ENCODE measurements at places on chromosomes 7 and 10.

GRCh38 chr7:50349963-50350944, 45.7 kb downstream of the IKZF1 start:
- no peak for DNase-seq

- DNase-seq, result no peak
Measured at GRCh38 chr7:45384499-45384898, 189.7 kb upstream of the ADCY1 start.

DNA sequence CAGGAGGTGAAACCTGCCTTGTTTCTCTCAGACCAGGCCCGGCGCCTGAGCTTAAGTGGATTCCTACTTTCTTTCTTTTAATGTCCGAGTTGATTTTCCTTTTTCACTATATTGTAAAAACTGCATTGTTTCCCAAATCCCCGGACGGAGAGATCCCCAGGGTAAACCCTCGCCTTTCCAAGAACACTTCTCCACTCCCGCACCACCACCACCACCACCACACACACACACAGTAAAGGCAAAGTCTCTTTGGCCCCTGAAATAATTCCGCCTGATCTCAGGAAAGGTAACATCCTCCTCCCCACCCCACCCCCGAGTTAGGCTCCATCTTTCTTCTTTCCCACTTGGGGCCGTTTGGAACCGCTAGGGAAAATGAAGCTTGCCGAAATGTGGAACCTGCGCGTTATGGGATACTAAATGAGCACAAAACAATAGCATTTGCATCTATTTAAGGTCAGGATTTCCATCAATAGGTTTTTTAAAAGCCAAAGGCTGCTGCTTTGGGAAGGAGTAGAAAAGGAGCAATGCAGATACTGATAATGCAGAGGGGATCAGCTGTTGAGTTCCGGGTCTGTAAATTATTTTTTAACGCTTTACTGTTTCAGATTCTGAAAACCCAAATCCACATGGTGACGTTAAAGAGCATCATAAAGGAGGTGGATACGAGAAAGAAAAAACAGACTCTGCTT, 2.5 kb downstream of the HPSE2 start:
- DNase-seq, result no peak

DNA sequence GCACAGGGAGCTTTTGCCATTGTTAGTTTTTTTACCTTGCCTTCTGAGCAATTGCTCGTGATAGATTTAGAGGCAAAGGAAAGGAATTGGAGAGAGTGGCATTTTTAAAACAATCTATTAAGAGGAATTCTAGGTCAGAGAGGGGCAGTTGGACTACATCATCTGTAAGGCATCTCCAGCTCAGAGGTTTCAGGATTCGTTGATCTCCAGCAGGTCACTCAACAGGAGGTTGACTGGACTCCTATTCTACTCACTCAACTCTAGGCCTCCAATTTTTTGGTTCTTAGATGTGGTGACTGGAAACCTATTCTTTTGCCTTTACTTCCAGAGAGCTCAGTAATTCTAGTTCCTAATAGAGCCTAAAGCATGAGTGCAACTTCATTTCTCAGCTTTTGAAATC, 42.8 kb downstream of the TBXAS1 start:
- DNase-seq, result no peak

DNA sequence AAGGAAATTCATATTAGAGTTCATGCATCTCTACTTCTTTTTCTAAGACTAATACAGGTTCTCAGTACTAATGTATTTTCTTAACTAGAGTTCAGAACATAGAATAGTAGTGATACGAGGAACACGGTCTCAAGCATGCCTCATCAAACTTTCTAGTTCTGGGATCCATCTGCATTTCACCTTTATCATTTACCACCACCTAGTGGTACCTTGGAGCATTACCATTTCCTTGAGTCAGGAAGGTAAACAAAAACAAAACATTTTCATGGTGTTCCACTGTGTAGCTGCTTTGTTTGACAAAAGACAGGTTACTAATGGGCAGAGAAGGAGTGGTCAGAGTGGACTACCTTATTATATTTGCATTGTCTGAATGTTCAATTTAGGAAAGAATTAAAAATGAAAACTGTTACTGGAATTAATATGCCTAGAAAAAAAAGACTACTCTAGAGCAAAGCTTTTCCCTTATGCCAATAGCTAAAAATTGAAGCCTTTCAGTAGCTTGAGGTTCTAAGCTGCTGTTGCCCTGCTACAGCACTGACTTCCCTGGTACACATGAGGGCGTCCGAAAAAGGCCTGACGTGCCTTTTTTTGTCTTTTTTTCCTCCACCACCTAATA, 44.5 kb downstream of the STARD3NL start:
- no peak for DNase-seq

DNA sequence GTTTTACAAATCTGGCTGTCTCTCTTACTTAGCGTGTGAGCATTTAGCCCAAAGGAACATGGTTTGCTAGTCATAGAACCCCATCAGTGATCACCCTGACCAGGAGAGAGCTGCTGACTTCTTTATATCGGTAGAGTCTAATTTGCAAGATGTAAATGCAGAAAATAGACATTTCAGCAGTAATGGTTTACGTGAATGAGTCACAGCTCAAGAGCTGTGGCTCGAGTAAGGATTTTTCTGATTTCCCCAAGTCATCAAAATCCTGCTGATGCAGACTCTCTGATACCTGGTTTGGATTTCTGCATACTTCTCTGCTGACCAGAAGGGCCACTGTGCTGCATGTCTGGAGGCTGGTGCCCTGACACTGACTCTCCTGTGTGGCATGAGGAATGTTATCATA, 25.7 kb downstream of the NUB1 start:
- no peak for DNase-seq

GRCh38 chr10:132899751-132900065, 42.7 kb downstream of the CFAP46 start:
- DNase-seq, result no peak

DNA sequence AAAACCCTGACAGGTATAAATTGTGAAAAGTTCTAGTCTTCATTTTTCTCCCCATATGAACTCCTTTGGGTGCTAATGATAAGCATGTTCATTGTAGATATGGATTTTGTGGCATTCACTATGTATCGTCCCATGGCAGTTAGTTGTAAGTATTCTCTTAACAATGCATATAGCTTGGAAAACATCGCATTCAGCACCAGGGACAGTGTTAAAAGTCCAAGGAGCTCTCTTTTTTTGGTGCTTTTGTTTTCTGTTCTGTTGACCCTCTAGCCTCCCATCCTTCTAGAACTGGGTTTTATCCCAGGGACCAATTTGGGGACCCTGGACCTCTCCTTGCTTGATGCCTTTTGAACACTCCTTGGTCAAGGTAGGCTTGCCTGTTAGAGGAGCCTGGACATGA, 37.7 kb downstream of the INSYN2A start:
- no peak for DNase-seq

- DNase-seq, result no peak
Measured at GRCh38 chr10:78196964-78197363, 163.3 kb downstream of the RPS24 start.

- no peak for DNase-seq
Measured at GRCh38 chr7:80498481-80499349, 13.1 kb downstream of the GNAT3 start.

- no peak for DNase-seq
Measured at GRCh38 chr7:117012696-117013095, 59.4 kb downstream of the ST7 start.

DNA sequence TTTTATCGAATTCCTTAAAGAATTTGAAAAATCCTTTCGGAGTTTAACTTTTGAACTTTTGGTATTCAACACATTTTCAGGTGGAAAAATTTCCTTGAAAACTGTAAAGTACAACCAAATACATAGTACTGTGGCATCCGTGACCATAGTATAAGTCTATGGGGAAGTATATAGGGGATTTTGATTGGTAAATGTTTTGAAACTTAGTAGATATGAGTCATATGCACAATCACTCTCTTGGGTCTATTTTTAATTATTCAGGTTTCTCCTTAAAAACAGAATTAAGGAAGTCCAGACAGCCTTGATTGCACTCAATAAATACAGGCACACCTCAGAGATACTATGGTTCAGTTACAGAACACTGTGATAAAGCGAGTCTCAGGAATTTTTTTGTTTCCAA, 64.2 kb downstream of the AVL9 start:
- no peak for DNase-seq

DNA sequence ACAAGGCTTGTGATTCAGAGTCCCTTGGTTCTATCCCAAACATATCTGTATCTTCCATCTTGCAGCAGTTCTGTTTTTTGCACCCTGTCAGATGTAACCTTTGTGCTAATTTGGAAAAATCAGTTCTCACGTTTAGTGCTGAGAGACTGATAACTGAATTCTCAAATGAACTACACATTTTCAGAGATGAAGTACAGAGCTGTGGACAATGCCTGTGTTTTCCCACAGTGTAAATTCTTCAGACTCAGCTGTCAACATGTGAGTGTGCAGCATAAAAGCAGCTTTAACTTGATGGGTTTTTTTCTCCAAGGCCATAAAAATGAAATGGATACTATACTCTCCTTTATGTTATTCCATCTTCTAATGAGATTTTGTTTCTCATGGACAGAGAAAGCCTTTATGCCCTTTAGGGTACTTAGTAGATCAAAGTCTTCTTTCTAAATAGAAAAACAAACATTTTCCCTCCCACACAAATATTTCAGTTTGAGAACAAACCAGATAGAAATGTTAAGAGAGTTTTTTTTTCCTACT, 150.9 kb downstream of the SEMA3A start:
- no peak for DNase-seq

- DNase-seq, result no peak
Measured at GRCh38 chr10:26983156-26983555, 117.1 kb downstream of the ANKRD26 start.

- DNase-seq, result no peak
Measured at GRCh38 chr10:126027692-126028091, 131.3 kb downstream of the FANK1 start.

DNA sequence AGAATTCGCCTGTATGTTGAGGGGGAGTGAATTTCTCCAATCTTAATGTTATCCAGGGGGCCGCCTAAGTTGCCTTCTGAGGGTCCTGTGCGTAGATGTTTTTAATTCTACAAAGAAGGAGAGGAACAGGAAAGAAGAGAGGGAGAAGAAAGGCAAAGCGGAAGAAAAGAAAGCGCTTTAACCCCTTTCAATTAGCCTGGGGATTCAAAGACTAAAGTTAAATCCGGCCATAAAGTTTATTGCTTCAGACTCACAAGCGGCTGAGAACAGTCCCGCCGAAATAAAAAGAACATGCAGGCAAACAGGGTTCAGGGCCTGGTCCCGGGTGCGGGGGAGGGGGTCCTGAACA, 4.5 kb downstream of the HOXA5 start:
- DNase-seq, result no peak

GRCh38 chr10:33465747-33466146, 131.3 kb upstream of the NRP1 start:
- no peak for DNase-seq

DNA sequence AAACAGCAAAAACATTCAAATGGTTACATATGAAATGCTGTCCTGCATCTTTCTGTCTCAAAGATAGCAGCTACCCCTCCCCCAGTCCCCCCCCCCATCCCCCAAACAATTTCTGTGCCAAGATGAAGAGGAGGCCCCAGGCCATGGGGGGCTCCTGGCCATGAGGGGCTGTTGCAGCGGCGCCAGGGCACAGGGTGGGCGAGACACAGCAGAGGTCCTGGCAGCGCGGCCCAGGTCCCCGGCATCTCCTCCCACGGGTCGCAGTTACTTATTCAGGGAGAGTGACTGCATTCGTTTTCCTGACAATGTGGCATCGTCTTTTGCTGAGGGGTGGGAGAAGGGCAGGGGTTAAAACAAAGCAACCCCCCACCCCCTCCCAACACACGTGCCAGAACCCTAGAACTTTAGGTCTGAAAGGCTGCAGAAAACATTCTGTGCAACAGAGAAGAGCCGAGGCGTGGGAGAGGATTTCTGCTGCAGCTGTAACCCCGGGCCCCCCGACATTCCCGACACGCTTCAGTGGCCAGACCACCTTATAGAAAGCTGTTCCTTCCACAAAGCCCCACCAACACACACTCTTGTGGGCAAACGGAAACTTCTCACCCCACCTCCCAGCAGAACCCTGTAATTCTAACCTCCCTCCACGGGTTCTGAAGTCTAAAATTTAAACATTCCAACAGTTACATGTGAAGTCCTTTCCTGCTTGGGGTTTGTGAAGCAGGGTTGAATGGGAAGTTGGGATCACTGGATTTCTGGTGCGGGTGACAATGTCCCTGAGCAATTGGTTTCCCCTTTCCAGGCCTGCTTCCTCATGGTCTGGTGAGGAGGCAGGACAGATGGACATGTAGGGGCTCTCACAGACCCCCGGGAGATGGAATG, 11.7 kb downstream of the PDAP1 start:
- DNase-seq, result no peak

DNA sequence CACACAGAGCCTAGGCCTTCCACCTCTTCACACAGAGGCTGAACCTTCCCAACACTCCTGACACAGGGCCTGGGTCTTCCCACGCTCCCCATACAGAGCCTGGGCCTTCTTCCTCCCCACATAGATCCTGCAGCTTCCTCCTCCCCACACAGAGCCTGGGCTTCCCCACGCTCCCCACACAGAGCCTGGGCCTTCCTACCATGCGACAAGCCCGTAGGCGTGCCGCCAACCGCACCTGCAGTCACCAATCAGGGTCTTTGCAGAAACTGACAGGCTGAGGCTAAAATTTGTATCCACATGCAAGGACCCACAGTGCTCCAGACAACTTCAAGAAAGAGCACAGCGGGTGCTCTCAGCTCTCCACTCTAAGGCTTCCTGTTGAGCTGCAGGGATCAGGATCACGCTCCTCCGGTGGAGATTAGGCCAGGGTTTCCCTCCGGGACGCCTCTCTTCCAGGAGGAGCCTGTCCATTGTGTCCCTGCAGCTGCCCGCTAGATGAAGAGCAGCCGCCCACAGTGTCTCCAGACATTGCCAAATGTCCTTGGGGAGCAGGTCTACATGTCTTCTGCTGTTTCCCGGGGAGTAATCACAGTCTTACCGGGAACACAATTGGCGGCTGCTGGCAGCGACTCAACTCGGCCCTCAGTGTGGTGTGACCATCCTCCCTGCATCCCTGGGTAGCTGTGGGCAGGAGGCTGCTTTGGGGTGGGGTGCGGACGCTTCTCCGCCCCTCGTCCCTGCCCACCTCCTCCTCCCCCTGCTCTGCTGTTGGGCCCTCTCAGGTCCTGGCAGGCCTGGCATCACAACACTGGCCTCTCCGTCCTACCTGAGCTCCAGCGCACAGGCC, 9.7 kb downstream of the CFAP46 start:
- no peak for DNase-seq

DNA sequence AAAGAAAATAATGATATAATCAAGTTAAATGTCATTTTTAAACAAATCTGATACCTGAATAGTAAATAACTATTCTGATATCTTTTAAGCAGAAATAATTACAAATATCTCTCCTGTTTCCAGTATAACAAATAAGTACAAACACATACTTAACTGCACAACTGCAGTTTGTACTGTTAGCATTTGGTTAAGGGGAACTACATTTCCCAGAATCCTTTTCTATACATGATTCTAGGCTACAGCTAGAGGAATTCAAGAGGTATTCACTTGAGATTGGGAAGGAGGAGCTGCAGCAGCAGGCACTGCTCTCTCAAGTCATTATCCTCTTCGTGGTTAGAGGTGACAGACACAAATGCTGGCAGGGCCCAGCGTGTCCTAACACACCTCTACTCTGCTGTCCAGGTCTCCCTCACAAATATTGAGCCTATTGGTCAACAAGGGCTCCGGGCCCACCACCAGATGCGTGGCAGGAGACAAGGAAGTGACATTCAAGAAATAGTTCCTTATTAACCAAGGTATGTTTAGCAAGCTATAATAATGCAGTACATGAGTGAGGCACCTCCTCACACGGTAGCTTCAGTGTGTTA, 255.1 kb upstream of the MKLN1 start:
- no peak for DNase-seq
